ENCODE measurements at places on chromosomes 11 and 22. TPM values are rescaled to one million over a fixed set of nuclear protein-coding genes. Genes with fewer than 3 reads are reported as not detected.

GTSE1 gene
- 2.4 TPM for total RNA-seq

DNA sequence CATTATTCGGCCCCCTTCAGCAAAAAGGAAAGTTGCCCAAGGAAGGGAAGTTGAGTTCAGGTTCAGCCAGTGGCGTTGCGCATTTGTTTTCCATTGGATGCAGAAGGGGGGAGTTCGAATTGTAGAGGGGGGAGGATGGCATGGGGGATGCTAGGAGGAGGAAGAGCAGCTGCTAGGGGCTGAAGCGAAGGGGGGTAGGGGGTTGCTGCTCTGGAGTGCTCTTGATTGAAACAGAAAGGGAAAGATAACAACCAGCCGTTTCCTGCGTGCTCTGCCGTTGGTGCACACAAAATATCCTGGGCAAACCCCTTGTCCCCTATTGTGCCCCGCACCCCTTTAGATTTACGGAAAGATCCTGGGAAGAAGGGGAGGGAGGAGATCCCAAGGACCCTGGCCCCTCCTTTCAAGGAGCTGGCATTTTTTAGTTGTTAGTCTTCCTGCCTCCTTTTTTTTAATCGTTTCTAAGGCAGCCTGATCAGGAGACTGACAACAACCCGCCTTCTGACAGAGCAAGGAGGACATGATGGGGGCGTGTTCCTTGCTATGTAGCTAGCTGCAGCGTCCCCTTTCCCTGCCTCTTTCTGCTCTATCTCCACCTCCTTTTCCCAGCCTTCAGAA lies 2.1 kb downstream of the KMT2A start:
- no peaks in the 10 kb centered on the region for H3K36me3 ChIP-seq
- H3K27ac ChIP-seq, result peak overlapping the region; percentile 83
- H3K4me1 ChIP-seq, result peaks cover 27% of the 10 kb centered on the region
- H3K4me3 ChIP-seq, result peak overlapping the region; percentile 73

DNA sequence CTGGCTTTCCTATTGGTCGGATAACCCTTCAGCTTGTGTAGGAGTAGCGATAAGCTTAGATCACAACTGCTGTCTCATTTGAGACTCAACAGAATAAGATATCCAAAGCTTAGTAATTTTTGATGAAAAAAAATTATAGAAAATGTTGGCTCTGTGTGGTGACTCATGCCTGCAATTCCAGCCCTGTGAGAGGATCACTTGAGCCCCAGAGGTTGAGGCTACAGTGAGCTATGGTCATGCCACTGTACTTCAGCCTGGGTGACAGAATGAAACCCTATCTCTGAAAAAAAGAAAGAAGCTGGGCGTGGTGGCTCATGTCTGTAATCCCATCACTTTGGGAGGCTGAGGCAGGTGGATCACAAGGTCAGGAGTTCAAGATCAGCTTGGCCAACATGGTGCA lies 55.6 kb upstream of the RRM1 start:
- H3K36me3 ChIP-seq, result no peaks in the 10 kb centered on the region
- no peak for DNase-seq
- H3K4me1 ChIP-seq, result no peaks in the 10 kb centered on the region
- H3K27me3 ChIP-seq, result no peaks in the 10 kb centered on the region
- no peak overlapping the region for H3K4me3 ChIP-seq

- H3K27ac ChIP-seq, result no peak overlapping the region
- no peaks in the 10 kb centered on the region for H3K4me1 ChIP-seq
- H3K4me3 ChIP-seq, result no peak overlapping the region
Measured at GRCh38 chr11:101323997-101324396, 194.4 kb upstream of the PGR start.

DNA sequence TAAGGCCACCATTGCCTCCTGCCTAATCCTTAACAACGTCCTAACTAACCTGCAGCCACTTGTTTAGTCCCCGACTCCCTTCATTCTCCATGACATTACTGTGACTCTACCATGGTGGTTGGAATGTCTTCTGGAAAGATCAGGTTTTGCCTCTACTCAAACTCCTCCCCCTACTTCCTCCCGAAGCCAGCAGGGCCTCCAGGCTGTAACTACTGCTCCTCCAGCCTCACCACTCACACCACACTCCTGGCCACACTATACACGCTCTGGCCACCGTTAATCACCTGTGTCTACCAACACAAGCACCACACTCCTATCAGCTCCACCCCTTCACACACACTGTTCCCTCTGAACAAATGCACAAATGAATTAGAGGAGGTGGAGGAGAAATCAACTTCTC lies 69.2 kb downstream of the PACSIN2 start:
- H3K36me3 ChIP-seq, result no peaks in the 10 kb centered on the region
- no peak for DNase-seq
- no peaks in the 10 kb centered on the region for H3K27me3 ChIP-seq

GRCh38 chr11:62796281-62796680 lies 4.5 kb upstream of the TMEM223 start:
- H3K27ac ChIP-seq, result no peak overlapping the region
- no peak for DNase-seq
- peaks cover 71% of the 10 kb centered on the region for H3K36me3 ChIP-seq
- H3K27me3 ChIP-seq, result no peaks in the 10 kb centered on the region
- H3K4me1 ChIP-seq, result peaks cover 6% of the 10 kb centered on the region

CHADL gene
- 0.23 TPM for total RNA-seq

GRCh38 chr11:96964661-96965060 lies 574.8 kb downstream of the JRKL start:
- no peaks in the 10 kb centered on the region for H3K4me1 ChIP-seq
- no peak overlapping the region for H3K27ac ChIP-seq
- no peaks in the 10 kb centered on the region for H3K27me3 ChIP-seq

KRTAP5-11 gene
- total RNA-seq, result not detected

GRCh38 chr11:37442576-37442975 lies 844.5 kb upstream of the RAG2 start:
- H3K4me3 ChIP-seq, result no peak overlapping the region
- H3K4me1 ChIP-seq, result no peaks in the 10 kb centered on the region
- DNase-seq, result peak; percentile 44
- no peaks in the 10 kb centered on the region for H3K27me3 ChIP-seq

DNA sequence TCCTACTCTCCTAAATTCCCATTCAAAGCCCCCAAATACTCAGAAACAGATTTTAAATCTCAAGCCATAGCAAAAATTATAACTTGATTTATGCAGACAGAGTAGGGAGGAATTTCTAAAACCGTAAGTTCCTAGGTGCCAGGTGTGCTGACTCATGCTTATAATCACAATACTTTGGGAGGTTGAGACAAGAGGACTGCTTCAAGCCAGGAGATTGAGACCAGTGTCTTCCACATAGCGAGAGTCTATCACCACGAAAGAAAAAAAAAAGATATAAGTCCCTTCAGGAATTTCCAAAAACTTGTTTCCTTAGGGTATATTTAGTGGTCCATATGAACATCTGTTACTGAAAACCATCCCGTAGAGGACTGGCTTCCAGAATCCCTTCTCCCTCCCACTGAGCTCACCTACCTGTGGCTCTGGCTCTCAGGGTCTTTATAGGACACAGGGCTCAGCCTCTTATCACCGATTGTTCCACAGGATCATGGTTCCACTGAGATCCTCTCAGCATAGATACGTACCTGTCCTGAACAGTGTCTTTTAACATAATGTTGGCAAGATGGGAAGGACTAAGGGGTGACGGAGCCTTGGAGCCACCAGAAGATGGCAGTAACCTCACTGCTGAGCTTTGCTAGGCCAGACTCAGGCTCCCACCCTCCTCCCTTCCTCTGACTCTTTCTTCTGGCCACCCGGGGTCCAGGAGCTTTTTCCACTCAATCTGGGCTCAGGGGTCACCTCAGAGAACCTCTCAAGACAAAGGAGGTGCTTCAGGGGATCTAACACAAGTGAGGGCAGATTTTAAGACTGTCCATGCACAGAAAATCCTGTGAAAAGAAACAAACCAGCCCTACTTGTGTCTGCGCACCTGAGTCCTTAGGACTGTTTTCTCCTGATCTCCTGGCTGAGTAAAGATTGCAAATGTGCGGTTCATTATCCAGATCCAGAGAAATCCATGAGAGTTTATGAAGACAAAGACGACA lies 117.5 kb upstream of the TOP3B start:
- no peaks in the 10 kb centered on the region for H3K4me1 ChIP-seq
- no peaks in the 10 kb centered on the region for H3K36me3 ChIP-seq

DNA sequence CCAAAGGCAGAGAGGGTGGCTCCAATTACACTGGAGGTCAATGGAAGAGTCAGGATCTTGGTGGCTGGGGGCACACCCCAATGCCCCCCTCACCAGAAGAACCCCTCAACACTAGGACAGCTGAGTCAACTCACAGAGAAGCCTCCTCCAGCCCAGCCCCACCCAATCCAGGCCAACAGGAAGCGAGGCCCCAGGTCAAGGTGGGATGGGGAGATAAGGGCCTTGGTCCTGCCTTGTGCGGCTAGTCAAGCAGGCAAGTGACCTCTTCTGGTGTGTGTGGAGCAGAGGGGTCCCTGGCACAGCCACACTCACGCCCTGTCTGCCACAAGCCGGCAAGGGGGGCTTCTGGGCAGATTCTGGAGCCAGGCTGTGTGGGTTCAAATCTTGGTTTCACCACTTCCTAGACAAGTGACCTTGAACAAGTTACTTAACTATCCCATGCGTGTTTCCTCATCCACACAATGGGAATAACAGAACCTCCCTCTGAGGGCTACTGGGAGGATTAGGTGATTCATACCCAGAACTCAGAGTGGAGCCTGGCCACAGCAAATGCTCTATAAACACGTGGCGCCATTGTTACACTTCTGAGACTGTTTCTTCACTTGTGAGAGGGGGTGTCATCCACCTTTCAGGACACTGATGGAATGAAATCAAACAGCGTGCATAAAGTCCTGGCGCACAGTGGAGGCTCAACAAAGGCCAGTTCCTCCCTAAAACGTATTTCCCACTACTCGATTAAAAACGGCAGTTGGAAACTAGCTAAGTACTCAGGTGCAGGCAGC lies 3.2 kb downstream of the TTLL12 start:
- no peaks in the 10 kb centered on the region for H3K27me3 ChIP-seq
- no peak overlapping the region for H3K4me3 ChIP-seq
- H3K36me3 ChIP-seq, result no peaks in the 10 kb centered on the region
- H3K4me1 ChIP-seq, result peaks cover 28% of the 10 kb centered on the region
- H3K27ac ChIP-seq, result no peak overlapping the region
- DNase-seq, result peak; percentile 32

DNA sequence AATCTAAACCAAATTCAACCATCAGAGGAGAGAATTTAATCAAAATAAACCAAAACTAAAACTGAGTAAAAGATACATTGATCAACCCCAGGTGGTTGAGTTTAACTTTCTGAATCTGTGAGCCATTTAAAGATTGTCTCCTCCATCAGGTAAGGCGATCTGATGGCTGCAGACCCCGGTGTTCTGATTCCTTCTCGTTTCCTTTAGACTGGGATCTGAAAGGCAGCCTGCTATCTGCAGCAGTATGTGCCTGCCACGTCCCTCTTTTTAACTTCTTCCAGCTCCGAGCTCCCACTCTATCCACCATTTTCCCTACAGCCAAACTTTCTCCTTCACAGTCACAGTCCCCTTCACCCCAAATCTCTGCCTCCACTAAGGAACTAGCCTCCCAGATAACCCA lies 66.1 kb upstream of the ARHGAP32 start:
- H3K27me3 ChIP-seq, result no peaks in the 10 kb centered on the region
- no peak overlapping the region for H3K27ac ChIP-seq

DNA sequence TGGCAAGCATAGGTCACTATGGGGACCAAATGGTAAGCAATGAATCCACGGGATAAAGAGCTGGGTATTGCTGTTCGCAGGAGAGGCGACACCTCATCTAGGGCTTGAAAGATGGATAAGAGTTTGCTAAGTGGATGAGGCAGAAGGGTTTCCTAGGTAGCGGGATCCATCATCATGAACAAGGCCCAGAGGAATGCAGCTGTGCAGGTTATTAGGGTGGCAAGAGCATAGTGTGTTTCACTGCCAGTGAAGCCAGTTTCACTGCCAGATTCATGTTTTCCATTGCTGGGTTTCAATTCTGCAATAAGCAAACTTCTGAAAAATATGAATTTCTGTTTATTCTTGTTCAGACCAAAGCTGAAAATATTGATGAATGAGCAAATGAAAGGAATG lies 27.2 kb downstream of the WEE1 start:
- peak; percentile 42 for DNase-seq
- H3K4me1 ChIP-seq, result peaks cover 11% of the 10 kb centered on the region
- H3K36me3 ChIP-seq, result no peaks in the 10 kb centered on the region
- H3K4me3 ChIP-seq, result no peak overlapping the region
- H3K27ac ChIP-seq, result no peak overlapping the region
- no peaks in the 10 kb centered on the region for H3K27me3 ChIP-seq

FOLR2 gene
- total RNA-seq, result not detected

ANO5 gene
- 2.5 TPM for total RNA-seq

- DNase-seq, result peak; percentile 19
- no peaks in the 10 kb centered on the region for H3K36me3 ChIP-seq
- H3K4me3 ChIP-seq, result no peak overlapping the region
- H3K4me1 ChIP-seq, result peaks cover 33% of the 10 kb centered on the region
Measured at GRCh38 chr22:24434471-24435322, 7.3 kb downstream of the ADORA2A start.

DNA sequence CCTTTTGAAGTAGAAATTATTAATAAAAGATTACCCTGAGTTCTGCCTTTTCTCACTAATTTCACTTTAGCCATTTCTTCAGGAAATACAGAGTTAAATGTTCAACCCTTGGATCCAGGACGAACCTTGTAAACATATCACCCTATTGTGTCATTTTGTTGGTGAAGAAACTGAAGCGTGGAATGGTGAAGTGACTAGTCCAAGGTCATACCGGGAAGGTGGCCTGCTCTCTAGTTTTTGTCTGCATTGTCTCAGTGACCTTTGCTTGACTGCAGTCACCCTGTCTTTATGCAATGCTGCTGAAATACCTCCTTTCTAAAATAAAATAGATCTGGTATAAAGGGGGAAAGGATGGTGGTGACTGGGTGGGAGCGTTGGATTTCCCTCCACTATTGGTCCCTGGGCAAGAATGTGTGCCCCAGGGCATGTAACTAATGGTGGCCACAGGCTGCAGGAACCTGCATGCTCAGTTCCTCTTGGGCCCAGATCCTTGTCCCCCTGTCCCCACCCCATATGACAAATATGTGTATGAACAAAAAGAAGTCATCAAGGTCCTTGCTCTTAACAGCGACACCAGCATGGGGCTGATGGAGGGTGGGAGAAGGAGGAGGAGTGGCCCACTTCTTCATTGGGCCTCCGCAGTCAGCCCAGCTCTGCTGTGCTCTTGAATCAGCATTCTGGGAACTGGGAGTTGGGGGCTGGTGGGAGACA lies 977 bp upstream of the SORL1-AS1 start:
- no peak for DNase-seq
- no peak overlapping the region for H3K27ac ChIP-seq
- peaks cover 9% of the 10 kb centered on the region for H3K4me1 ChIP-seq
- peaks cover 42% of the 10 kb centered on the region for H3K27me3 ChIP-seq

GRCh38 chr11:554428-555226 lies 5.9 kb downstream of the LMNTD2 start:
- H3K27ac ChIP-seq, result no peak overlapping the region
- DNase-seq, result no peak
- H3K4me3 ChIP-seq, result no peak overlapping the region
- no peaks in the 10 kb centered on the region for H3K36me3 ChIP-seq
- H3K4me1 ChIP-seq, result no peaks in the 10 kb centered on the region
